AG04450 (cell line): ENCODE measurements at places on chromosomes 12 and 14.

GRCh38 chr14:32009221-32009975 is 67.7 kb upstream of the ARHGAP5 start:
- DNase-seq = no peak

- no peak for DNase-seq
Observed at GRCh38 chr14:103897075-103897947, 30.9 kb upstream of the TDRD9 start.

DNA sequence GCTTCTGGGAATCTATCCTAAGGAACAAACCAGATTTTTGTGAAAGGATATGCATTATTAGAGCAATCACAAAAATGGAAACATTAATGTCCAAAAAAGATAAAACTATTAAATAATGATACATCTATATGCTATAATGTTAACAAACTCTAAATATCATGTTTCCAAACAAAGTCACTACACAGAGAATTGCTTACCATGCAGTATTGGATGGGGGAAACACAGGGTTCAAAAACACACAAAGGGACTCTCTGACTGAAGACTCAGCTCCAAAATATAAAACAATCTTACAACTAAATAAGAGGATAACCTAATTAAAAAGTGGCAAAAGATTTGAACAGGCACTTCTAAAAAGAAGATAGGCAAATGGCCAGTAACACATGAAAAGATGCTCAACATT is 304.2 kb downstream of the DPF3 start:
- no peak for DNase-seq

- peak; percentile 34 for DNase-seq
Observed at GRCh38 chr12:62192180-62192902, 67.9 kb upstream of the USP15 start.

GRCh38 chr12:131239384-131240094 is 285.8 kb downstream of the ADGRD1 start:
- DNase-seq = no peak

DNA sequence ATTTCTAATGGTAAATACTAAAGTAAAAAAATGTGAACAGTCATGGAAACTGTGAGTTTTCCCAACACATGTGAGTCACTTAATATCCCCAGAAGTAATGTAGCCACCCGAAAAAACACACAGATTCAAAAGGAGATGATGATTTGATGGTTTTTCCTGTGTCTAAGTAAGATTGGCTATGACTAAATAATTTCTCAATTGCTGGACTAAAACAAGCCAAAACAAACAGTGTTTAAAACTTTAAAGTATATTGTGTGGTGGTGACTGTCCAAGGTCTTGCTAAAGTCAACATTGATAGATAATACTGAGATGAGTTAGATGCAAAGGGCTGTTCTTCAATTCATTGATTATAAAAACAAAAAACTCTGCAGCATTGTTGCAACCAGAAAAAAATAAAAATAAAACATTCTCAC is 89.6 kb upstream of the SOX5 start:
- peak; percentile 63 for DNase-seq

- no peak for DNase-seq
Observed at GRCh38 chr12:89663577-89664357, 44.9 kb downstream of the ATP2B1 start.

DNA sequence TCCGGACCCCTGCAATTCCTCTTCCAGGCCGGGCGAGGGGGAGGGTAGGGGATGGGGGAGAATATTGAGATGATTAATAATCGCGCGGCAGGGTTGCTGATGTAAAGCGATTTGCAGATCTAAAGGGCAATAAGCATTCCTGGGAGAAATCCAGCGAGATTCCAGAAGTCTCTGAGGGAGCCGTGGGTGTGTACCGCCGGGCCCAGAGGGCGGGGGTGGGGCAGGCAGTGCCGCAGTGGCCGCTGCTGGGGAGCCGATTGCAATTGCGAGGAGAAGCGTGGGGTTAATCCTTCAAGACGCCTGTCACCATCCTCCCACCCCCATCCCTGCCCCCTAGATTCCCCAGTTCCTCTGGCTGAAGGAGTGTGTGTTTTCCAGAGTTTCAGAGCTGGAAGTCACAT is 16.4 kb downstream of the FOS start:
- DNase-seq = no peak

DNA sequence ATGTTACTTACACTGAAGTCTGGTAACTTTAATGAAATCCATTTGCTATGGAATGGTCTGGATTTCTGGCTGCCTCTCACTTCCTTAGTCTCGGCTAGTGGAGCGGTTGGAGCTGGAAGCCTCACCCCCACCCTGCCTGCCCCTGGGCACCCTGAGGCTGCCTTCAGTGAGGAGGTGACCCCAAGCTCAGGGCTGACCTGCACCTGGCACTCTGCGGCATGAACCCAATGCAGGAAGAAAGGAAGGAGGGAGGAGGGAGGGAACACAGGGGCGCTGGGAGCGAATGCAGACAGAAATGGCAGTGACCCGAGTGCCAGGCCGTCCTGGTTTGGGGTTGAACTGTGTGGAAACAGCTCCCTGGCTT is 353.1 kb downstream of the TMEM121 start:
- no peak for DNase-seq

DNA sequence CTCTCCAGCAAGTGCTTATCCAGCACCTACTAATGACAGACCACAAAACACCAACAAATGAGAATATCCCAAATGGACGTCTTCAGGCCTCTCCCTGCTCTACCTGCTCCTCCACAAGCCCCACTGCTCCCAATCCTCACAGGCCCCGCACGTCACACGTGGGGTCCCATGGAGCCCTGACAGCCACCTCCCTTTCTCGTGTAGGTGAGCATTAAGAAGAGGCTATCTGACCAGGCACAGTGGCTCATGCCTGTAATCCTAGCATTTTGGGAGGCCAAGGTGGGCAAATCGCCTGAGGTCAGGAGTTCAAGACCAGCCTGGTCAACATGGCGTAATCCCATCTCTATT is 5.4 kb downstream of the RIMBP2 start:
- no peak for DNase-seq

GRCh38 chr12:17778242-17778641 is 311.8 kb downstream of the RERGL start:
- no peak for DNase-seq

DNA sequence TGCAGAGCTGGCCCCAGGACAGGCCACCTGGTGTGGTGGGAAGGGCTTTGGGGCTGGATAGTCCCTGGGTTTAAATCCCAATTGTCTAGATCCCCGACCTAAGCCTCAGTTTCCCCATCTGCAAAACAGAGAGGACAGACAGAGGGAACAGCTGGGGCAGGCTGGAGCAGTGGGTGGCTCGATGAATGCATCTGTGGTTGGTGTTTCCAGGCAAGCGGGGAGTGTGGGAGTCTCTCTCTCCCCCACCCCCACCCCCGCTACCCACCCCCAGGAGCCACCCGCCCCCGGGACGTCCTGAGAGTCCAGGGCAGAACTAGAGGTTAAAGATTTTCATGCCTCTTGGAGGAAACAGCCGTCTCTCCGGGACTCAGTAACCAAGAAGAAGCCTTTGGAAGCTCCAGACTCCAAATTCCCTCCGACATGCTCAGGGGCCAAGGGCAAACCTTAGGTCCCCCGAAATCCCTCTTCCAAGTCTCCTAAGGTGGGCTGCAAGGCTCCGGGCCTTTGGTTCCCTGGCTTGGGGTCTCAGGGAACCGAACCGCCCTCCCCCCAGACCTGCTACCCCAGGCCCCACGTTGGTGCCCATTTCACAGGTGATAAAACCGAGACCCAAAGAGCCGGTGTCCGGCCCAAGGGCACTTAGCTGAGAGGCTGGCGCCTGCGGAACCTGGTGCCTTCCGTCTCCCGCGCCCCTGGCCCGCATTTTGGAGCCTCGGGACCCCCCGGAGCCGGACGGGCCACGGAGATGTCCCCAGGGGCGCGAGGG is 474 bp downstream of the TRPV4 start:
- no peak for DNase-seq

GRCh38 chr12:46435029-46435428 is 62.5 kb upstream of the SLC38A2 start:
- DNase-seq = no peak

GRCh38 chr14:96320605-96321004 is 42.5 kb downstream of the ATG2B start:
- DNase-seq = no peak

- DNase-seq = no peak
Observed at GRCh38 chr12:107736914-107737313, 24.0 kb downstream of the PRDM4 start.

DNA sequence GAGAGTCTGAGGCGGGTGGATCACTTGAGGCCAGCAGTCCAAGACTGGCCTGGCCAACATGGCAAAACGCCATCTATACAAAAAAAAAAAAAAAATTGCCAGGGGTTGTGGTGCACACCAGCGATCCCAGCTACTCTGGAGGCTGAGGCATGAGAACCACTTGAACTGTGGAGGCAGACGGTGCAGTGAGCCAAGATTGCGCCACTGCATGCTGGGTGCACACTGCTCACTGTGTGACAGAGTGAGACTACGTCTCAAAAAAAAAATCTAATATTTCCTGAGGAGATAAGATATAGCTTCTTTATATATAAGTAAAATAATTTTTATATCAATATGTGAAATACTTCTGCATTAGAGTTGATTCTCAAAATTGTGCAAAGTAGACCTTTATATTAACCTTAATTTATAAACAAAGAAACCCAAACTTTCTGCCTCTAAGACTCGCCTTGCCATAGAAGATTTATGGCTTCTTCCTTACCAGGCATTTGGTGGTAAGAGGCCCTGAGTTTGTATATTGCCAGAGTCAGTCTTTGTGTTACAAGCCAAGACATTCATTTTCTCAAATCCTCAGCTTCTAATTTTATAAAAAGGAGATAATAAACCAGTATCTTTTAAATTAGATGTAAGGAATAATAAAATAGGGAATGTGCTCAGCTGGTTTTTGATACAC is 1226.7 kb downstream of the FLRT2 start:
- DNase-seq = no peak

GRCh38 chr12:42208574-42208973 is 29.5 kb downstream of the YAF2 start:
- no peak for DNase-seq

- no peak for DNase-seq
Observed at GRCh38 chr12:113314121-113314529, 20.8 kb downstream of the SLC8B1 start.

- DNase-seq = no peak
Observed at GRCh38 chr14:105316968-105317510, 2.5 kb downstream of the PACS2 start.

- DNase-seq = no peak
Observed at GRCh38 chr12:52382854-52383253, 2.6 kb downstream of the KRT84 start.

DNA sequence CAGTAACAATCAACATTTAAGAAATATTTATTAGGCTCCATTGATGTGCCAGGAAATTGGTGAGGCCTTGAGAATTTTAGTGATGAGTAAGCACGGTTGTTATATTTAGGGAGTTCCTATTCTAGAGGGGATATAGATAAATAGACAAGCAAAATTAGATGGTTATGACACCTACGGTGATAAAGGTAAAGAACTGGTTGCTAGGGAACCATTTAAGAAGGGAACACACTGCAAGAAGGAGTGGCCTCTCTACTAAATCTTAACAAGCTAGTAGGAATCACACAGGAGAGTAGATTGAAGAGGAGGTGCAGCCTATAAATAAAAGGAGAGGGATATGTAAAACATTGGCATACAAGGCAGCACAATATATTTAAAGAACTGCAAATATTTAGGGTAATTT is 155.2 kb downstream of the LRIG3 start:
- no peak for DNase-seq

DNA sequence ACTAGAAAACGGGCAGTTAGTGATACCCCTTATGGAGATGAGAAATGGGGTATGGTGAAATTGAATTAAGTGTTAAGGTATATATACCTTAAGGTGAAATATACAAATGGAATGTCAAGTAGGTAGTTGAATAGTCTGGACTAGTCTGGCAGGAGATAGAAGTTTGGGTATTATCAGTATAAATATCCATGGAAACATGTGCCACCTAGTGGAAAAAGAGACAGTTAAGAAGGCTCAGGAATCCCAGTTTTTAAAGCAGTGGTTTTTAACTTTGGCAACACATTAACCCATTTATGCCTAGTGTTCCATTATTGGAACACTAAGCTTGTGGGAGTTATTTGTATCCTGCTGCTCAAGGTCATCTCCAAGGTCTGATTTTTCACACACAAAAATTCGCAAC is 38.6 kb upstream of the TPH2 start:
- no peak for DNase-seq

- no peak for DNase-seq
Observed at GRCh38 chr14:72947366-72948160, 21.3 kb downstream of the DCAF4 start.

DNA sequence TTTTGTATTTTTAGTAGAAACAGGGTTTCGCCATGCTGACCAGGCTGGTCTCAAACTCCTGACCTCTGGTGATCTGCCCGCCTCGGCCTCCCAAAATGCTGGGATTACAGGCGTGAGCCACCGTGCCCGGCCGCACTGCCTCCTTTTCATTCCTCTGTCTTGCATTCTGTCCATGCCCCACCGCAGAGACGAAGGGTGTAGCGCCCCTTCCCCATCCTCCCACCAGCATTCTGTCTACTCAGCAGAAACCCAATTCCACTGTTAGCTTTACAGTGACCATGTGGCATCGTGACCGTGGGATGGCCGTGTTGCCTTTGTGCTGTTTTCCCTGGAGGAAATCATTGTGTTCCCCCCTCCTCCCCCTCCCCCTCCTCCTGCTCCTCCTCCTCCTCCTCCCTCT is 10.3 kb downstream of the TEX22 start:
- DNase-seq = no peak

DNA sequence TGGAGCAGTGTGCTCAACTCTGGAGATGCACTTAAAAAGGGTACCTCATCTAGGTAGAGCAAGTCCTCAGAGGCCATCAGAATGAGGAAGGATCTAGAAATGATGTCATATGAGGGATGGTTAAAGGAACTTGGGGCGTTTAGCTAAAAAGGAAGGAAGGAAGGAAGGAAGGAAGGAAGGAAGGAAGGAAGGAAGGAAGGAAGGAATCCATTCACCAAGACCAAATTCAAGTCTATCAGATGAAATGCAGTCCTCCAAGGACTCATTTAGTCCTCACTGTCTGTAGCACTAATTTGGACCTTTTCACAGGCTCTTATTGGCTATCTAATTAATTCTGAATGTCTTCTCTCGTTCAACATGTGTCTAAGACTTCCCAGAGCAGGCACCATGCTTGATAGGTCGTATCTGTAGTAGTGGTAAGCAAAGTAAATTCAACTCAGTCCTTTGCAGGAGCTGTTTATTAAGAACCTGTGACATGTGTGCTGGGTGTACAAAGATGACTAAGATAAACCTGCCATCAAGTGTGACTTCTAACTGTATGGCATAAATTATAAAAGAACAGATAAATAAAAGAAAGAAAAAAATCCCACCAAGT is 63.5 kb downstream of the LLPH start:
- DNase-seq = no peak

- DNase-seq = no peak
Observed at GRCh38 chr12:124205405-124205804, 89.5 kb upstream of the RFLNA start.

DNA sequence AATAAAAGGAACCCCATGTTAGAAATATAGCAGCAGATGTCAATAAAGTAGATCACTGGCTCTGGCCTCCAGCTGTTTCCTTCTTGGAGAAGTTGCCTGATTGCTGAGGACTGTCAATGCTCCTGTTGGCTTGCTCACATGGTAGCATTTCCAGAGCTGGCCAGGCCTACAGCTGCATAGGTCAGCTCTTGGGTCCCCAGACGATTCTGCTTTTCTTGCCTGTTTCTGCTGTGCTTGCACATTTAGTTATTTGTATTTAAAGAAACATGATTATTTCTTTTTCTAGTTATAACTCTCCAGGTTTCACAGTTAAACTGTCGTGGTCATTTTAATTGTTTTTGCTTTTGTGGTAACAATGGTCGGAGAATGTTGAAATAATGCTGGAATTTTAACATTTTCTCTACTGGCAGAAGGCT is 7.2 kb downstream of the NAV3 start:
- DNase-seq = no peak
